ENCODE measurements at places on chromosomes 3 and 15.
A peak's percentile ranks its signal among the peaks of the same experiment; 100 is the strongest.

DNA sequence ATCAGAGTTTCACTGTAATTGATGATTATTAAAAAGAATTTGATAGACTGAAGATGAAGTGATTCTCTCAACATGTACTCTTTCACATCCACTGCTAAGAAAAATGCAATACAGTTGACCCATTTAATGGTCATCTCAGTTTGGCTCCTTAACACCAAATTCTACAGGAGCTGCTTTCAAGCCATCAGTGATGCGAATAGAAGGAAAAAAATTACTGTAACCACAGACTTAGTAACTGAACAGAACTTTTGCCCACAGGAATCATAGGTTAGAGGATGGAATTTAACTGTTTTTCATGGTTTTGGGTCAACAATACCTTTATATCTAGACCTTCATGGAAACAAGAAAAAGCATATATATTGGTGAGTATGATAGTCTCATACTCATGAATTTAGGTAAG lies 633.5 kb downstream of the CADM2 start:
- DNase-seq, result no peak

DNA sequence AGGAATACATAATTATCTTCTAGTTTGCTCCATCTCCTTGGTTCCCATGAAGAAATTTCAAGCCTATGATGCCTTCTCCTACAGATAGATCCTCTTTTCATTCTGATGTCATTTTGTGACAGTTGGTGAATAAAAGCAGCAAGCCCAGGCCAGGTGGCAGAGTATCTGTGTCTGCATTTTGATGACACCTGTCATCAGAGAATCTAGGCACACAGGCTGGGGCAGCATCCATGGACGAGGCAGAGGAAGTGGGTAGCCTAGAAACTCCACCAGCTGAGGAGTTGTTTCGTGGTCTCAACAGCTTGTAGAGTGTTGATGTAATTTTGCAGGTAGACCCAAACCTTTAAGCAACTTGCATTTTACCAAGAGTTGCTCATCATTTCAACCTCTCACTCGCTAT lies 269.8 kb downstream of the FEZF2 start:
- no peak for DNase-seq

DNA sequence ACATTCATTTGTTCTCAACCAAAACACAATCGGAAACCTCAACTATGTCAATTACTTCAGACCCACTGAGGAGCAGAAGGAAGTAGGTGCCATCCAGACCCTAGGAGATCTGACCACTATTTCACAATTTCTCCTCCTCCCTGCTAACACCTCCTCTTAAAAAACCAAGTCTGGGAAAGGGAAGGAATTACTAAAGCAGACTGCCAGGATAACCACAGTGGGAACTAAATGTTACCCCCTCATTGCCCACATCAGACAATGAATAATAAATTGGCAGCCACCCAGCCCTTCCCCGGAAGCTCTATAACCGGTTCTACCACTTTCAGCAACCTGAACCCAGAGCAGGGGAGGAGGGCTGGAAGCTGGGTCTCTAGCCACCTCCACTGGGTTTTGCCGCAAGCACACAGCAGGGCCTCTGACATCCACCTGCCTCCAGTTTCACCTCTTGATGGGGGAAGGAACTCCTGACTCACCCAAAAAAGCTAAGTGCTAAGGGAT lies 17.6 kb downstream of the C15orf62 start:
- DNase-seq, result peak; percentile 83

DNA sequence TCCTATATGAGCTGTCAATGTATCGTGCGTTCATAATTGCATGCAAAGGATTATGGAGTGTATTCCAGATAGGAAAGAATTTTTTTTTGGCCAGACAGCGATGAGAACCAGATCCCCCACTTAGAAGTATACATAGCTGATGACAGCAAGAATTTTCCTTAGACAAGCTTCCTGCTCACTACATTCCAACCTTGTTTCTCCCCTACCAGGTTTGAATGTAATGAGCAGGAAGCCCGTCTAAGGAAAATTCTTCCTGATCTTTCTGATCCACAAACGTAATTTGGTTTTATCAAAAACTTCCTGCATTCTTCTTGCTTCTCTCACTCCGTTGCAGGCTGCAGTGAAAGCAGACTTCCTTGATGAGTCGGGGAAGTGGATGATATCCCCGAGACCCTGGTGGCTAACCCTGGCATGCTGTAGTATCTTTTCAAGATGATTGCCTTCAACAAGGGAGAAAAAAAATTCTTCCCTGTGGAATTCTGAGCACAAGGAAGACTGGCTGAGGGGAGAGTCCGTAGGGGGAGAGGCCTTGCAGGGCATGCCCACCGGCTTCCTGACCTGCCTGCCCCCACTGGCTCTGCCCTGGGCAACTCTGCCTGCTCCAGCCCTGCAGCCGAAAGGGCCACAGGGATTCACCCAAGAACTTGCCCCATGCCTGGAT lies 243.1 kb downstream of the TLE3 start:
- DNase-seq, result no peak

DNA sequence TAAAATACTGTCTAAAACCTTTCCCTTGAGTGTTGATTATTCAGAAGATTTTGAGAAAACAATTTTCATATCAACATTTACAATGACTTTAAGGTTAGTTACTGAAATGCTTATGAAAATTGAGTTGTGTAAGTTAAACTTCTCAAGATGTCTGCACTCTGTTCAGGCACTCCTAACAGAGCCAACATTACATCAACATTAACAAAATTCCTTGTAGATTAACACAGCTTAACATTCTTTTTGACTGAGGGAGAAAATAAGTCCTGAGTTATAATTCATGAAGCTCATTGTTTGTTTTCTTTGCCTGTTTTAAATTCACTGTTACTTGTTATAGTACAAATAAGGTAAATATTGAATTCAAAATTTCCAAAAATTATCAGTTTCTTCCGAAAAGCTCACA lies 9.0 kb downstream of the ACKR4 start:
- DNase-seq, result no peak

- DNase-seq, result no peak
Measured at GRCh38 chr15:54119051-54119450, 140.8 kb downstream of the UNC13C start.

GRCh38 chr3:34683851-34684250 lies 885.4 kb downstream of the PDCD6IP start:
- peak; percentile 40 for DNase-seq

- no peak for DNase-seq
Measured at GRCh38 chr3:67335813-67336212, 318.6 kb downstream of the SUCLG2 start.

- DNase-seq, result no peak
Measured at GRCh38 chr3:169348929-169349621, 314.4 kb downstream of the MECOM start.

DNA sequence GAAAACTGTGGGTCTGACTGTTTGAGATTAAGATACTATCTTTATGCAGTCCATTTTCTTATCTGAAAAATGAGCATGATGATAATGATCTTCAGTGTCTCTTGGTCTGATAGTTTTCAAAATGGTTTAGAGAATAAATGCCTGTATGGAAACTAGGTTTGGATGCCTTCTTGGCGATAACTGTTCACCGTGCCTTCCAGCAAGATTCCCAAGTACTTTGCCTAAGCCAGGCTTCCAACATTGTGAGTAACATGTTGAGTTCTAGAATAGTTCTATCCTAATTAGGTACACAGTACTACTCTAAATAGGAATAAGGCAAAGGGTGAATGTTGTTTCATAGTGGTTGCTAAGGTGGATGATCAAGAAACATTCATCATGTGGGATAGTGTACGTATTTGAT lies 940.2 kb downstream of the MCTP2 start:
- DNase-seq, result no peak

GRCh38 chr3:187062526-187063177 lies 76.6 kb downstream of the RPL39L start:
- DNase-seq, result peak; percentile 22

DNA sequence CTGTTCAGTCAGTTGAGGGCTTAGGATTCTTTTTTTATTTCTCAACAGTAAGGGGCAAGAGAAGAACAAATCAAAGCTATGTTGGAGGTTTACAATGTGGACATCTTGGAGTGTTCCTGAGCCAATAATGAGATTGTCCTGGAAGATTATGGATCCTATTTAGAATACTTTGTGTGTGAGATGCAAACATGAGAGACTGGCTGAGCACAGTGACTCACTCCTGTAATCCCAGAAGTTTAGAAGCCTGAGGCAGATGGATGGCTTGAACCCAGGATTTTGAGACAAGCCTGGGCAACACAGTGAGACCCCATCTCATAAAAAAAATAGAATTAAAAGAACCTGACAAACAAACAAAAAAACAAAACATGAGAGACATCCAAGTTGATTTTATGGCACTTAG lies 351.6 kb downstream of the GAP43 start:
- DNase-seq, result no peak

- DNase-seq, result no peak
Measured at GRCh38 chr3:177776661-177777101, 579.4 kb upstream of the TBL1XR1 start.

DNA sequence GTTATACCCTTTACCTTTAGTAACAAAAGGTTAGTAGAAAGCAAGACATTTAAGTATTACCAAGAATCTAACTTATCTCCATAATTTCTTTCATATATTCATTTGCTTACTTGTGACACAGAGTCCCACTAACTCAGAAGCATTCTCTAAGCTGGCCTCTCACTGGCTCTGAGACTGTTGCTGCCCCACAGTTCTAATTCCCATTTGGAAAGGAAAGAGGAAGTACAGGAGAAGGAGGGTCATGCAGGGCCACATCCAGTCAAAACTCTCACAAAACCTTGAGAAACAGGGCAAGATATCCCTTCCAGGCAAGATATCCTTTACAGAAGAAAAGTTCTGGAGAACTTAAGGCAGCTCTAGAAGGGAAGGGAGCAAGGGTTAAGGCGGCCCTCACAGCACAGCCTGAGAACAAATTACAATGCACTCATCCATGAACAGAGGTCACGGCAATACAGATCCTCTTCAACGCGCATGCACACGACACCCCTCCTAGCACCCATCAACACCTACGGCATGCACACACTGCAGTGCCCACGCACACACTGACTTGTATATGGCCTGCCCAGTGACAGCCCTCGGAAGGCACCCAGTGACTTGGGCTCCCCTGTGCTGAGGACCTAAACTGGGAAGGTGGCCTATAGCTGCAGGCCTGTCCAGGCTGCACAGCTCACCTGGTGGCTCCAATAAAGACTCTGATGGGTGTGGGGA lies 13.0 kb upstream of the MYO5C start:
- no peak for DNase-seq

GRCh38 chr15:63899193-63899592 lies 65.4 kb upstream of the HERC1 start:
- no peak for DNase-seq

GRCh38 chr3:54888162-54888561 lies 39.7 kb downstream of the LRTM1 start:
- no peak for DNase-seq

DNA sequence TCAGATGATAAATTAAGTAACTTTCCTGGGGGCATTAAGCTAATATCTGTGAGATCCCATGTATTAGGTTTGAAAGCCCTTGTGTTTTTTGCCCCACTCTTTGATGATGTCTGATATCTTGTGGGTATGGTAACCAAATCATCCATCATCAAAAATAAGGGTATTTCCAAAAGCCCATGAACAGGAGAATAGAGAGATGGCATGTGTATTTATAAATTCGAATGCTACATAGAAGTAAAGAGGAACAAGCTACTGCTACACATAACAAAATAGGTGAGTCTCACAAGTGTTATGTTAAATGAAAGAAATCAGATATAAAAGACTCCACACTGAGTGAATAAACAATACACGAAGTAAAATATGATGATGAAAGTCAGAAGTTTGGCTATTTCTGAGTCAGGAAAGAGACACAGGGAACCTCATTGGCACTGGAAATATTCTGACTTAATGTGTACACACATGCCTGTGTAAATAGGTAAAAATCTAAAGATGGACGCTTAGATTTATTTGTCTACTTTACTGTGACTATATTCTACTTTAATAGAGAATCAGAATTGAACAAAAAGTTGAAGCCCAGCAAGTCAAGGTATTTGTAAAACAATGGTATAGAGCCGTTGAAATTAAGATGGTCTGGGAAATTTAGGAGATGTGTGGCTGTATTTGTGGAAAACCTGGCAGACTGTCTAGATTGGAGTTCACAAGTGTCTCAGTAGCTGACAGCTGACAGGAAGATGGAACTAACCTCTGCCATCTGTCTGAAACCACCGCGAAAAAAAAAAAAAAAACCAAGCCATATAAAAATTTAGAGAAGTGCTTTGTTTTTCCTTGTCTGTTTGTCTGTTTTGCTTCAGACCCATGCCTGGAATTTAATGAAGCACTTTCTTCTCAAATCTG lies 111.0 kb upstream of the TGFBR2 start:
- DNase-seq, result no peak

GRCh38 chr15:42037656-42038055 lies 16.8 kb upstream of the PLA2G4E start:
- no peak for DNase-seq

DNA sequence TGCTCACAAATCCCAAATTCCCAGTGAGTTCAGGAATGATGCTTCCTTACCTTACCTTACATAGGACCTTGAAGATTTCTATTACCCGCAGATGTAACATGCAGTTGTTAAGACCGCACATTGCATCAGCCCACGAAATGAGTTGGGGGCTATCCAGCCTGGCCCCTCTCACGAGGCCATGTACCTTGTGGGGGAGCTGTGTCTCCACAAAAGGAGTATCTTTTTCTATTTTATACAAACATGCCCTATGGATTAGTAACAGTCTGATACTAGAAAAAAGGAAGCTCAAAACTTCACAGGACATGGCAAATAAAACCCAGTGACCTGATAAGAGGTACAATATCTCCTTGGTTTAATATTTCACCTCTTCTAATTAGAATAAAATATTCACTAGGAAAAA lies 1086.8 kb upstream of the CFAP20DC start:
- no peak for DNase-seq

DNA sequence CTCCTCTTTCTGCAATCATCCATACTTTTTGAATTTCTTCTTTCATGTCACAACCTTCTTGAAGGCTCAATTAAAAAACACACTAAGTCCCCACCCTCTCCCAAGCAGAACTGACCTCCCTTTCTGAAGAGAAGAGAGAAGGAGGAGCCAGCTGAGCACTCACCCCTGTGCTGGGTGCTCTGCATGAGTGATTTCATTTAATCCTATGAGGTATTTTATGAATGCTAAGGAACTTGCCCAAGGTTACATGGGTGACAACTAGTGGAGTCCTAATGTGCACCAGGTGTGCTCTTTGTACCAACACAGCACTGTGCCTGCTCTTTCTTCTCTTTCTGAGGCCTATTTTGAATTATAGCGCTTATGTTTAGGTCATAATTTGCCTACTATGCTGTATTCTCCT lies 135.6 kb downstream of the DUT start:
- no peak for DNase-seq

DNA sequence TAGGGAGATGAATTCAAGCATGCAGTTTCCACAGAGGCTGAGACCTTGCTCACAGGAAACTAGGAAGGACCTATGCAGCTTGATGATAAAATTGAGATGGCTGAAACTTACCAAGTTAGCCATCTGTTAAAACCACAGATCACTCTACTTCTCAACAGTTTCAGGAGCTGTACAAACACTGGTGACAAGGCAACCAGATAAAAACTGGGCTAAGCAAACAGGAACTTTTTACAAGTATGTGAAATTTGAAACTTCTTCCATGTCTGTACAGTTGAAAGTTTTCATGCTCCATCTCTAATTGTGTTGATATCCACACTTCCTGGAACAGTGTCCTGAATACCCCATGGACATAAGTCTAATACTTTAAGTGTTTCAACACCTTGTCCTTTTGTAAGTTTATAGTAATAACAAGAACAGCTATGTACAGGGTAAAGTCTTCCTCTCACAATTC lies 78.2 kb downstream of the FAIM start:
- DNase-seq, result no peak

- DNase-seq, result no peak
Measured at GRCh38 chr15:101445562-101446517, 43.7 kb downstream of the PCSK6 start.

- DNase-seq, result no peak
Measured at GRCh38 chr3:71968544-71968943, 183.6 kb upstream of the PROK2 start.

GRCh38 chr3:45491344-45491743 lies 103.0 kb downstream of the LARS2 start:
- peak; percentile 58 for DNase-seq

All from stimulated activated CD4-positive, alpha-beta T cell treated with anti-CD3 and anti-CD28 coated beads, Interleukin-15, amount 100 ng/mL, for 24 hours (primary cell).